Esophagus mucosa (tissue), 1 donor: ENCODE measurements at places on chromosomes 5 and 9. TPM values are rescaled to one million over a fixed set of nuclear protein-coding genes. Genes with fewer than 3 reads are reported as not detected.
A peak's percentile ranks its signal among the peaks of the same experiment; 100 is the strongest.

DNA sequence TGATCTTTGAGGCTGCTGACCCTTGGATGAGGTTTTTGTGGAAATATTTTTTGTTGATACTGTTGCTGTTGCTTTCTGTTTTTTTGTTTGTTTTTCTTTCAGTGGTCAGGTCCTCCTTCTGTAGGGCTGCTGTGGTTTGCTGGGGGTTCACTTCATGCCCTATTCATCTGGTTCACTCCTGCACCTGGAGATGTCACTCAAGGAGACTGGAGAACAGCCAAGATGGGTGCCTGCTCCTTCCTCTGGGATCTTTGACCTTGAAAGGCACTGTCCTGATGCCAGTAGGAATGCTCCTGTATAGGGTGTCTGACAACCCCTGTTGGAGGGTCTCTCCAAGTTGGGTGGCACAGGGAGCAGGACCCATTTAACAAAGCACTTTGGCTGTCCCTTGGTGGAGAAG lies 67.0 kb upstream of the ACTBL2 start:
- ATAC-seq = no peak

DNA sequence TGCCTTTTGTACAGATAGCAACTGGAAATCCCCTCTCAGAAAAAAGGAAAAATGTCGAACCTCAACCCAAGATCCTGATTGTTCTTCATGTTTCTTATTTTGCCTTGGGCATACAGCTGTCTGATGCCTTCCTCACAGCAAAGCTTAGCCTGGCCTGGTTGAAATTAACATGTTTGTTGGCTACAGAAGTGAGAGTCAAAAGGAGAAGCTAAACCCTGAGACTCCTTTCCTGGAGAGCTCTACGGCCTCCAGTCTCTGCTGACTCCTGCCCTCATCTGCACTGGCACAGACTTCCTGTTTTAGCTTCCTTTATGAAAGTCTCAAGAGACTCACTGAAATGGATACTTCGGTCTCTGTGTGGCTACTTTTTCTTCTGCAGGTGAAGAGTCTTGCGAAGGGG lies 186.7 kb downstream of the PARP8 start:
- ATAC-seq = peak; percentile 41

The LCN15 gene
- not detected for total RNA-seq

The ERBIN gene
- 41.6 TPM for total RNA-seq

The RPL35 gene
- total RNA-seq = 1,741 TPM
